ENCODE measurements at places on chromosomes 13 and 19.
A peak's percentile ranks its signal among the peaks of the same experiment; 100 is the strongest.

GRCh38 chr13:31207661-31208552 is 8.1 kb downstream of the B3GLCT start:
- no peak for DNase-seq

DNA sequence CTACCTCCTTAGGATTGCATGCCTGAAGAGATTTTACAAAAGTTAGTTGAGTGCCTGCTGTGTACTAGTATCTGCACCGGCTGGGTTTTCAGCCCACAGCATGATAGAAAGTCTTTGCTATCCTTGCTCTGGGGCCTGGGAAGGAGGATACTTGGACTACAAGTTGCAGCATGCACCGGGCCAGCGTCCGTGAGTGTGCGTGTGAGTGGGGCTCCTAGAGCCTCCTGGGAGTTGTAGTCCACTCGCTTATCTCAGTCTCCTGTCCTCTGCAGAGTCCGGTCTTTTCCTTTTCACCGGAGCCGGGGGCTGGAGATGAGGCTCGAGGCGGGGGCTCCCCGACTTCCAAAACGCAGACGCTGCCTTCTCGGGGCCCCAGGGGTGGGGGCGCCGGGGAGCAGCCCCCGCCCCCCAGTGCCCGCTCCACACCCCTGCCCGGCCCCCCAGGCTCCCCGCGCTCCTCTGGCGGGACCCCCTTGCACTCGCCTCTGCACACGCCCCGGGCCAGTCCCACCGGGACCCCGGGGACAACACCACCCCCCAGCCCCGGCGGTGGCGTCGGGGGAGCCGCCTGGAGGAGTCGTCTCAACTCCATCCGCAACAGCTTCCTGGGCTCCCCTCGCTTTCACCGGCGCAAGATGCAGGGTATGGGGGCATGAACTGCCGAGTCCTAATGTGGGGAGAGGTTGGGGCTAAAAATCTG is 20.6 kb downstream of the BRSK1 start:
- peak; percentile 75 for DNase-seq

- no peak for DNase-seq
These were observed 22.4 kb downstream of the CPT1C start for GRCh38 chr19:49713236-49713845.

GRCh38 chr19:48779636-48780035 is 24.3 kb downstream of the FGF21 start:
- DNase-seq: no peak

GRCh38 chr19:38394488-38394887 is 6.0 kb downstream of the SPRED3 start:
- peak; percentile 93 for DNase-seq

DNA sequence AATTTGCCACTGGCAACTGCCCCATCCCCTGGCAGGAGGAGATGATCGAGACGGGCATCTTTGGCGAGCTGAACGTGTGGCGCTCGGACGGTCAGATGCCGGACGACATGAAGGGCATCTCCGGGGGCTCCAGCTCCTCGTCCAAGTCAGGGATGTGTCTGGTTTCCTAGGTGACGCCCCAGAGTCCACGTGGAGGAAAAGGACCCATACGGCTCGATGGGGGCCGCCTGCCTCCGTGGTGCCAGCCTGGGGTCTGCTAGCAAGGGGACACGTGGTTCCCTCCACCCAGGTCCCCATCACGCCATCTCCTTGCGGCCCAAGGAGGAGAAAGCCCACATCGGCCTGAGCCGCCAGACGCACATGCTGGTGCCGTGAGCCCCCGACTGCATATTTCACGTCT is 23.8 kb upstream of the TMEM255B start:
- DNase-seq: no peak

DNA sequence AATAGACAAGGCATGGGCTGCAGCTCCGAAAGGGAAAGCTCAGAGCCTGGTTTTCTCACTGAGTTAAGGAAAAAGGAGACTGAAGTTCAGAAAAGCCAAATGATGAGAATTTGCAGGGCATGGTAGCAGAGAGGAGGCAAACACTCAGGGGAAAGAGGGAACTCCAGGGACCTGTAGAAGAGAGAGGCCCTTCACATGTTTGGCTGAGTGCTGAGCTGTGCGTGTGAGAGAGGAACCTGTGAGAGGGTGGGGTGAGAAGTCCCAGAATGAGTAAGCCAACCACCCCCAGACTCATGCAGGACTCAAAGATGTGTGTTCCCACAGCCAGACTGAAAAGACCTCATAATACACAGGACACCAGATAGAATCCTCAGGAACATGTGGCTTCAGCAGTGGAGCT is 2.8 kb upstream of the CRYL1 start:
- no peak for DNase-seq

DNA sequence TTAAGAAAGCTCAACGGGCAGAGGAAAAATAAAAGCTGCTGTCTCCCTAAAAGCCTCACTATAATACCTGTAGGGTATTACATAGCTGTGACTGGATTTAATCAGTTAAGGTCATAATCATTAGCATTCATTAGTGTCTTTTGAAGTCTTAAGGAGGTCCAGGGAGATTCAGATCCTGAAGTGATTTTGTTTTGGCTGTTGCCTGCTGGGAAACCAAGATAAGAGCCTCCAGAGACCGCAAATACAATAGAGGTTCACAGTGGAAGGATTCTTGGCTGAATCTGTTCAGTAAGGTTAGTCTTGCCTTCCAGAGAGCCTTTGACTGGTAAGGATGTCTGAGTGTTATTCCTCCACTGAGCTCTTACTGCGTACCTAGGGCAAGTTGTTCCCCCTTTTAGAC is 54.0 kb upstream of the TNFRSF19 start:
- DNase-seq: no peak

DNA sequence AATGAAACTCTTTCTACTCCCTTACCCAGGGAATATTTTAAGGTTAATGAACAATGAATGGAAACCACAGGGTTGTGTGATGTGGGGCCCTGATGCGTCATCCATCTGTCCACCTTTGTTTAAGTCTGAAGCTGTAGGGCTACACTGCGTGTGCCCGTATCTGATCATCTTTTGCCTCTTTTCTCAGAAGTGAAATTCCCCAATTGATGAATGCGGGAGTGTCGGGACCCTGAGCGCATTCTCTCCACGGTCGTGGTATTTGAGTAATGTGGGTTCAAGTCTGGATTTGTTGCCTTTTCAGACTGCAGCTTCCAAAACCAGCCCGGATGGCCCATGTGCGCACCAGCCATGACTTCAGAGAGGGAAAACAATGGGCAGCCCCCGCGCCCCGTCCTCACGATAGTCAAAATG is 112.3 kb downstream of the COL4A2 start:
- DNase-seq: no peak

DNA sequence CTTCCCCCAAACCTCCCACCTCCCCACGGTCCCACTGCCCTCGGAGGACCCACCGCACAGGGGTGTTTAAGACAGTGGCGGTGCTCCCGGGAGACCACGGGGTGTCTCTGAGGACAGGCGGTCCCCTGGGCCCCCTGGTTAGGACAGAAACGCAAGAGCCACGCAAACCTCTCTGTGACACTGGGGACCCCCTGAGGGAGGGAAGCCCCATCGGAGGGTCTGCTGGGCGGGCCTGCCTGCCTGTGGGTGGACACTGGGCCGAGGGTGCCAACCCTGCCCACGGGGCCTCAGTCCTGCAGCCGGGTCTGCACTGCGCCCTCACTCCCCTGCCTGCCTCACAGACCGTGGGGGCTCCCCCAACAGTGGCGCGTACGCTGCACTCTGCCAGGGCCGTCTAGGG is 17.5 kb downstream of the MCF2L start:
- DNase-seq: no peak

- no peak for DNase-seq
These were observed 7.7 kb downstream of the ZNF543 start for GRCh38 chr19:57327993-57328392.
